ENCODE measurements at places on chromosomes 16 and 17.

DNA sequence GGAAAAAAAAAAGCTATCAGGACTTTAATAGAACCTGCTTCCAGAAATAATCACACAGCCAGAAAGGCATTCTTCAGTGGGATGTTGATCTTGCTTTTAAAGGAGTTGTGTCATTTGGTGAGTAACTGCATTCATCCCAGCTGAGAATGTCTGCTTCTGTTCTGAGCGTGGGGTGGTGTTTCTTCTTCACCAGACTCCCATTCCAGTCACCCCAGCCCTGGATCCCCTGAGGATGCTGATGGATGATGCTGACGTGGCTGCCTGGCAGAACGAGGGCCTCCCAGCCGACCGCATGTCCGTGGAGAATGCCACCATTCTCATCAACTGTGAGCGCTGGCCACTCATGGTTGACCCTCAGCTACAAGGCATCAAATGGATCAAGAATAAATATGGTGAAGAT is 122.5 kb downstream of the ZNF18 start:
- DNase-seq, result no peak

DNA sequence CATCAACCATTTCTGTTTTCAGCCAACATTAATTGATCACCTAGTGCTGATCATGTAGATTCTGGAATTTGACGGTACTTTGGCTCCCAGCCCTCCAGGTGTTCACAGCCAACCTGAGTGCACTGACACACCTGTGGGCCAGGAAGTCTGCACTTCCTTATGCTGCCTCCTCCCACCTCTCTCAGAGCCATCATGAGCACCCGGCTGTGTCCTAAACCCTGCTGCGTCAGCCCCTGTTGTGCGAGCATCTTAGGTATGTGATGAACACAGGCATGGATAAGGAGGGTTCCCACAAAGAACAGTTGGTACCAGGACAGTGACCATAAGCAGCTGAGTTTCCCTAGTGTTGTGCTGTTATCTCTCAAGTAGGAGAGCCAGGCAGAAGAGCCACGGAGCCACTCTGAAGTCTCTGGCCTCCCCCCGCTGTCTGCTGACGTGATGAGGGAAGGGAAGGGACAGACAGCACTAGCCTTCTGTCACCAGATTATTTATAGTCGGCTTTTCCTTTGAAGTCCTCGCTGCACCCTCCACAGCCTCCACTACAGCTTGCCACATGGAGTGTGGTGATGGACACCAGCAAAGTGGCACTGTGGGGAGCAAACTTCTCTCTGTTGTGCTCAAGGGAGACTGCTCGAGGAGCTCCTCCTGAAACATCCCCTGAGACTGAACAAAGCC is 162.8 kb upstream of the ANKFN1 start:
- no peak for DNase-seq

- DNase-seq, result no peak
These were observed 2.7 kb downstream of the ACOX1 start for GRCh38 chr17:75976175-75976848.

DNA sequence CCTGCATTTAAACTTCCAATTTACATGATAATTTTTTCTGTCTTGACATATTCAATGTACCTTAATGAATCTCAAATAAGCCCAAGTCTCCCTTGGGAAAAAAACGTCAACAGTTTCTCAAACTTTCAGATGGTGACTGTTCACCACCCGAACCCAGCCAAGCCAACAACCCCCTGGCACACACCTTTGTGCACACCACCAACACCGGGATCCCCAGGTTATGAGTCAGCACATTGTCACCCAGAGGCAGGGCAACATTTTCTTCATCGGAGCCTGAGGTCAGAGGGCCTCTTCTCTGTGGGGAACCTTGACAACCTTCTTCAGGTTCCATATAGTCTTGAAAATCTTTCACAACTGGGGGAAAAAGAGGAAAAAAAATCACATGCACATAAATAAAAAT is 15.5 kb downstream of the DYNC1LI2 start:
- DNase-seq, result no peak

DNA sequence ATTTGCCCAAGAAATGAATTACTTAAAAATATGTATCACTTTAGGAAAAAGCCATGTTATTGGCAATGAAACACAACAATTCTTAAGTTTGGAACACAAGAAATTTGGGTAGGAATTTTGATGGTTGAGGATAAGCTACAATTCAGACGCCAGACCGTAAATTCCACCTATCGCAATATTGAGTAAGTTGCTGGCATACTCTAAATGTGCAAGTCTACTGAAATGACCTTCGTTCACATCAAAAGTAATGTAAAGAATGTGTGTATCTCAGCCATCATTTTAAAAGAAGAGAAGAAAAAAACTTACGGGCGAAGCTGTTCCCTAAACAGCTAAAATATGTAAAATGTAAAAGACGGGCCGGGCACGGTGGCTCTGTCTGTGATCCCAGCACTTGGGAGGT is 33.4 kb downstream of the UBE2G1 start:
- no peak for DNase-seq

DNA sequence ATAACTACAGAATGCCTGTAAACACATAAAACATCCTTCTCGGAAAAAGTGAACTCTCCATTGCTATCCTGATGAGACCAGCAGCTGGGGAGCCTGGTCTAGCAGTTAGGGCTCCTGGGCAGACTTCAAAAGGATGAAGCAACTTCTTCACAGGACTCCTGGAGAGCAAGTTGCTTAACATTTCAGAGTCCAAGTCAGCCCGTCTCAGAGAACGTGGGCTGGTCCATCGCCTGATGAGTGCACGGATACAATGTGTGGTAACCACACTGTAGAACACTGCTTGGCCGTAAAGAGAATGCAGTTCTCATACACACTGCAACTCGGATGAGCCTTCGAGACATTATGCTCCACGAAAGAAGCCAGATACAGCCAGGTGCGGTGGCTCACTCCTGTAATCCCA is 52.7 kb downstream of the TMEM235 start:
- DNase-seq, result no peak

- no peak for DNase-seq
These were observed 102.6 kb upstream of the CDC42EP4 start for GRCh38 chr17:73414171-73414955.

- no peak for DNase-seq
These were observed 638.8 kb upstream of the EEF2KMT start for GRCh38 chr16:5736209-5736930.

DNA sequence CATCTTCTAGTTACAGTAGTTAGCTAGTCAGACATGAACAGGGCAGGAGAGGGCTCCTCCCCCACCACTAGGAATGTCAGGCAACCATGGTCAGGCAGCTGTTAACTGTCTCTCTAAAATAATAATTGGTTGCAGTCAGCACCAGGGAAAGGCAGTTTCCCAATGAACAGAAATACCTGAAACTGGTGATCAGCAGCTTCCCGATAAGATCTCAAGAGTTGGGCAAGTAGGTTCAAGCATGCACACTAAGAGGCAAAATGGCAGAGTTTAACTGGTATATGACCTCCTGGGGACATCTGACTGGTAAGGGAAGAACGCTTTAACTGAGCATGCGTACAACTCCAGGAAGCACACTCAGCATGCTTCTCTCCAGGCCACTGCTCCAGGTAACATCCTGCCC is 12.6 kb upstream of the XYLT1 start:
- no peak for DNase-seq

DNA sequence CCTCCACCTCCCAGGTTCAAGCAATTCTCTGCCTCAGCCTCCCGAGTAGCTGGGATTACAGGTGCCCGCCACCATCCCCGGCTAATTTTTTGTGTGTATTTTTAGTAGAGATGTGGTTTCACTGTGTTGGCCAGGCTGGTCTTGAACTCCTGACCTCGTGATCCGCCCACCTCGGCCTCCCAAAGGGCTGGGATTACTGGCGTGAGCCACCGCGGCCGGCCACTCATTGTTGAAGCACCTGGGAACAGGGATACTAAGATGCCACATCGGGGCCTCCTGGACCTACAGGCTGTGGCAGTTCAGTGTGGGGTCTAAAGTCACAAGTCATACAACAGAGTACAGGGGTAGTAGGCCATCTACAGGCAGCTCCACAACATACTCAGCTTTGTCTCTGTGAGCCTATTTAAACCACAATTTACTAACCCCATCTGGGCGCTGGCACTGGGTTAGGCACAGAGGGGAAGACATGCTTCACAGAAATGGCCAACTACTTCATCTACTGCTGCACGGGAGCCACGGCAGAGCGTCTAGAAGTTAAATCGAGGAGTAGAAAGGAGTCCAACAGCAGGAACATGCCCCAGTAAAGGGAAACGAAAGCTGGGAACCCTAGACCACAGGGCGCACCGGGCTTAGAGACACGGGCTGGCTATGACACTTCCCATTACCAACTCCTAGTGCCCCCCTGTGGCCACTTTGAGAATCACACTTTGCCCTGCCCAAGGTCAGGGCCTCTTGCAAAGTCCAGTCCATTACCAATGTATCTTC is 4.3 kb downstream of the VAMP2 start:
- DNase-seq, result peak; percentile 86

DNA sequence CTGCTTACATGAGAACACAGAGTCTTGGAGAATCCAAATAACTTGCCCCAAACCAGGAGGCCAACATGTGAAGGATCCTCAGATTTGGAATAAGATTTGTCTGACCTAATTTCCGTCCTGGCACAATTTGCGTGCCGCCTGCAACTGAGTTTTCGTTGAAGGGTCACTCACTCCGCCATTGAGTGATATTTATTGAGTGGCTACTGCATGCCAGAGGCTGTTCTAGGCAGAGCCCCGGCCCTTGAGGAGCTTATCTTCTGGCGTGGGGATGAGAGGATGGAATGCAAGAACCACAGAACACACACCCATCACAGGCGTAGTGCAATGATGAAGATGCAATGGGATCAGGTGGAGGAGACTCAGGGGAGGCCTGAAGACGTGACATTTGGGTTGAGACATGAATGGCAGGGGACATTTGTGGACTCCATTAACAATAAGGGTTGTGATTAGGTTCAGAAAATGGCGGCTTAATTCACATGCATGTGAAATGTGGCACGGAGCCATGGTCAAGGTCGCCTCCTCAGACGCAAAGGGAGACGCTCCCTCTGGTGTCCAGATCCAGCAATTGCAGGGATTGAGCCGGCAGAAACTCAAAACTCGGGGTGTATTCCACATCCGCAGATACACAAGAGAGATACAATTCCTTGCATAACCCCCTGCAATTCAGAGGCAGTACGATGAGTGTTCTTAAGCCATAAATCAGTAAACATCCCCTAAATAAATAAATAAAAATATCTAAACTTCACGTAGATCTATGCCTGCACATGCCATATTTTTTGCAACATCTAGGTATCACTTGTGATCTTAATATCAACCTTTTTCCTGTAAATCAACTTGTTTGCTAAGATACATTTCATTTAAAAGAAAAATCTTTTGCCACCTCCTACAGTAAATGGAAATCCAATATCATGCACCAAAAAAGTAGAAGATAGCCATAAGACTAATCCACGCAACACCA is 57.9 kb upstream of the CACNG4 start:
- DNase-seq, result peak; percentile 81

- DNase-seq, result no peak
These were observed 438 bp downstream of the RTN4RL1 start for GRCh38 chr17:2024572-2025219.

- DNase-seq, result no peak
These were observed 13.1 kb downstream of the SPOP start for GRCh38 chr17:49664706-49665211.

- DNase-seq, result no peak
These were observed 236.1 kb upstream of the C16orf82 start for GRCh38 chr16:26830428-26831127.

GRCh38 chr16:15886078-15886477 is 2.3 kb downstream of the CEP20 start:
- DNase-seq, result no peak

- DNase-seq, result peak; percentile 65
These were observed 16.9 kb downstream of the DOC2B start for GRCh38 chr17:164303-165235.

DNA sequence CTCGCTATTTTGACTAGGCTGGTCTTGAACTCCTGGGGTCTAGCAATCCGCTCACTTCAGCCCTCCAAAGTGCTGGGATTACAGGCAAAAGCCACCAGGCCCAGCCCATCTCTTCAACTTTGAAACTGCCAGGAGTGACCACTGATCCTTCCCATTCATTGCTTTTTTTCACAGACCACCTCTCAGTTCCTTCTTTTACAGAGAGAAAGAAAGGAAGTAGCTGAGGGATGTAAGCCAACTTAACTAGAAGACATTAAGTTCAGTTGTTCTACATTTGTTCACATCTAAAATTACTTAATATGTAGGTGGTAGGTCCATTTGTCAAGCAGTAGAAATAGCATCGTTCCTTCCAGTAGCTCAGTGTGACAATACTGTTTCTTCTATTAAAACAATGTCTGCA is 219.8 kb downstream of the STX8 start:
- DNase-seq, result no peak

GRCh38 chr17:77662833-77663232 is 295.7 kb upstream of the TNRC6C start:
- DNase-seq, result no peak

- DNase-seq, result no peak
These were observed 499.8 kb downstream of the KCNJ2 start for GRCh38 chr17:70668938-70669778.

- DNase-seq, result peak; percentile 65
These were observed 641 bp upstream of the CBX2 start for GRCh38 chr17:79777120-79777893.

DNA sequence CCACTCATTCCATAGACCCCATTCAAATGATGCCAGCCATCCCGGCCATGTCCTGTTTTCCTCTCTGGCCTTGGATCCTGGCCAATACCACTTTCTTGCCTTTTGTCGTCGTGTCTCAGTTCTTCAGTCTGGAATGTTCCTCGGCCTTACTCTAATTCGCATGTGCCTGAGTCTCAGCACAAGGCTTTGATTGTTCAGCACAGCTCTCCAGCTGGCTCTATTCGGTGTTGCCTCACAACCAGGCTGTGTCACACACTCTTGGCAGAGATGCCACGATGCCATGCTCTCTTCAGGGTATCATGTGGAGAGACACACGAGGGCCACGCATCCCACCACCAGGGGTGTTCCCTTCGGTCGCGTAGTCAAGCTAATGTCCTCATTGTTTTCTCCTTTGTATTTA is 1.8 kb upstream of the VPS4A start:
- no peak for DNase-seq

DNA sequence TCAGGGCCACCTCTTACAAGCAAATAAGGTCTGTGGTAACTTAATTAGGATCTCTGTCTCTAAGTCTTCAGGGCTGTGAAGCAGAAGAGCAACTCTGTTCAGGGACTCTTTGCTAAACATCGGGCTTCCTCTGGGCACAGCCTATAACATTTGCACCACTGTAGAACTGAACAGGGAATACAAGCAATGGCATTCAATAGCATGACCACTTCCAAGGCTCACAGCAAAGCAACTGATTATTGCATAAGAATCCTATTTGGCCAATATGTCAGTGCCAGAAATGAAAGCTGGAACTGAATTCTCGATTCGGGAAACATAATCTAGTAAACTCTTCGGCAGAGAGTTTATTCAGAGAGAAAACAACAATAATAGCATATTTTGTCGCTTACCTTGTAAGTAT is 92.2 kb upstream of the AMZ2 start:
- DNase-seq, result no peak

DNA sequence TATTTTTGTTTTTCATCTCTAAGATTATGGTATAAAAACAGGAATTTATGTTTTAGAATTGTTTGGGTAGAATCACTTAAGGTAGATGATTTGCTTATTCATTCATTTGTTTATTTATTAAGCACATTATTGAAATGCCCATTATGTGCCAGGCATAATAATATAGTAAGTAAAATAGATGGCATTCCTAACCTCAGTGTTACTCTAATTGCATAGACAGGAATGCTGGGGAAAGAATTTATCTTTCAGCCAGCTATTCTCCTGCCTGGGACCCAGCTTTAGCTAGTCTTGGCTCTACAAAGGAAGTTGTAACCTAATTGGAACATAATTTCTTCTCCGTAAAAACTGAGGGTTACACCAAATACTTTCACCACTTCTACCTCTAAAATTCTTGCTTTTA is 44.6 kb downstream of the NFAT5 start:
- DNase-seq, result no peak

All from HTR-8/SVneo (cell line).